ENCODE measurements at places on chromosomes 7 and 10.

- no peak for DNase-seq
These were observed 90.1 kb downstream of the TEX36 start for GRCh38 chr10:125592897-125593296.

DNA sequence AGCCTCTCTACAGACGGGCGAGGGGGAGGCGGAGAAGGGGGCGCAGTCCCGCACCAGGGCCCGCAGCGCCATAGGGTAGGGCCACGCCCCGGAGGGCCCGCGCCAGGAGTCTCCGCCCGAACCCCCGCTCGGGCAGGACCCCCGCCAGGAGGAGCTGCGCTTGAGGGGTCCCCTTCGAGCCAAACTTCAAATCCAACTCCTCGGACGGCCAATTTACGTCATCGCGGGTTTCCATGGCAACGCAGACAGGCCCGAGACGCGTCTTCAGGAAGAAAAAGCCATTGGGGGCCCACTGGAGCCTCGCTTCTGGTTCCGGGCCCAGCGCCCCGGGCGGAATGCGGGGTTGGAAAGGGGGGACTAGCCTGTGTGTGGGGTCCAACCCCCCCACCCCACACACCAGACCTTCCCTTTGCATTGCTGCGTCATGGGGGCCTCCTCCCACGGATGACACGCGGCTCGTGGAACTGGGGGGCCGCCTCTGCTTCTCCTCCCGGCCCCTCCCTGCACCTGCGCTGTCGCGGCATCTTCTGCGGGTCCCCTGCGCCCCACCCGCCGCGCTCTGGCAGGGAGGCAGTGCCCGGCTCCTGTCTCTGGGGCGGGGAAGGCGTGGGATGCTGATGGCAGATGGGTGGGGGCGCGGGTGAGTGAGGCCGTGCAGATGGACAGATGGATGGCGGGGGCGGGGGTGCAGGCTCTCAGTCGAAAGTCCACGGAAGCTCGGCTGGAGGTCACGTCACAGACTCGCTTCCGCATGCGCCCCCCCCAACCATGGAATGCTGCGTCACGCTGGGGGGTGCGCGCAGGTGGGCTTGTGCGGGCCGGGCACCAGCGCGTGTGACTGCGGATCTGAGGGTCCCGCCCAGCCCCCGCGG, 1.2 kb downstream of the CALY start:
- peak; percentile 67 for DNase-seq

- no peak for DNase-seq
These were observed 242.9 kb upstream of the CXCL12 start for GRCh38 chr10:44627591-44628354.

DNA sequence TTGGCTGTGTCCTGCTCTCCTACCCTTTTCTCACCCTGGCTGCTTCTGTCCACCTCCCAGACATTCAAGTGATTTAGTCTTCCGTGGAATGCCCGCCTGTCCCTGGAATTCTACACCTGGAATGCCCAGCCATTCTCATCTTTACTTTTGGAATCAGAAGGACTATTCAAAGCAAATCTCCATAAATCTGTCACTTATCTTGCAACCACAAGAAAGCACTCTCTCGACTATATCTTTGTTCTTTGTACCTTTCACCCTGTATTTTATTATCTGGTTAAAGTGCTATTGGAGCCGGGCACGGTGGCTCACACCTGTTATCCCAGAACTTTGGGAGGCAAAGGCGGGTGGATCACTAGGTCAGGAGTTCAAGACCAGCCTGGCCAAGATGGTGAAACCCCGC, 79.3 kb upstream of the KMT2E start:
- no peak for DNase-seq

DNA sequence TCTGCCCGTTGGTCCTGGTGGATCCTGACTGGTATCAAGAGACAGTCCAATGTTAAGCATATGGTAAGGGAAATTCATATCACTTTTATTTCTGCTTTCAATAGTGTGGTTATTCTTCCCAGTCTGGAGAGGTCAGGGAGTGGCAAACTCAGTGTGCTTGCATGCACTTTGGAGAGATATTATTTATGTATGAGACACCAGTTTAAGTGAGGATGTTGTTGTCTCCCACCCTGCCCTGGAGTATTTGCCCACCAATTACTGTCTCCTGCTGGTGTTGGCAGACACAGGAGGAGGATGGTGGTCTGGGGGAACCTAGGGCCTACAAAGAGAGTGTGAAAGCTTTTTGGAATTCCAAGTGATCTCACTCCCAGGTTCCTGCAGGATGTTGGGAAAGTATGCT, 59.7 kb downstream of the OR13A1 start:
- DNase-seq, result no peak

DNA sequence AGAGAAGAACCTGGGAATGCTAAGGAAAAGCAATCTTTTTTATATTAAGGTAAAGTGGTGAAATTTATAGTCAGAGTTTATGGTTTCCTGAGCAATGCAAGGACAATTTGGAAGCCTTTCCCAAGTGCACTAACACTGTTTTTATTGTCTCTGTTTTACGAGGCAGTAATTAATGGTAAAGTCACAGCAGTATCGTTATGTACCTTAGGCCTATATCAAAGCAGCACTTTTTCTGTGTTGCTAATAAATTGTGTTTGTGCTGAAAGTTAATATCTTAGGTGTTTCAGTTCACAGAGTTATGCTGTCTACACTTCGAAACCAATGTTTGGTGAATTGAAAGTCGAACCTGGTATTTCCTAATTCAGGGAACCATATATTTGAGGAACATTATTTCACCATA, 19.2 kb downstream of the OIT3 start:
- no peak for DNase-seq

DNA sequence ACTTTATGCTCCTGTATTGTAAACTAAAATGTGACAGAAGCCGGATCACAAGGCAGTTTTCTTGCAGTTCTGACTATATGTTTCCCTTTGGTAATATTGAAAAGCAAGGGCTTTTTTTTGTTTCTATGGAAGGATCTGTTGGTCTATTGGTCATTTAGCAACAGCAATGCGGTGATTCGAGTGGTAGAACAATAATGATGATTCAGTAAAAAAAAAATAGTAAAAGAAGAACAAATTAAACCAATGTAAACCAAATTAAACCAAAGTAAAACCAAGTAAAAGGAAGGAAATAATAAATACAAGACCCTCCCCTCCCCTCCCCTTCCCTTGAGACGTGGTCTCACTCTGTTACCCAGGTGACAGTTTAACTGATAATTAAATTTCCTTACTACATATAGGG, 17.8 kb upstream of the CCNY start:
- no peak for DNase-seq

- DNase-seq, result peak; percentile 22
These were observed 51.0 kb upstream of the NKX6-2 start for GRCh38 chr10:132836832-132837540.

GRCh38 chr10:81479316-81479715, 395.7 kb upstream of the NRG3 start:
- DNase-seq, result no peak

- no peak for DNase-seq
These were observed 101.4 kb downstream of the INSYN2A start for GRCh38 chr10:127094984-127095383.

GRCh38 chr7:132029369-132030085, 473.1 kb upstream of the PODXL start:
- DNase-seq, result no peak

GRCh38 chr10:78807504-78808203, 261.1 kb upstream of the ZMIZ1 start:
- DNase-seq, result no peak

Data from stimulated activated CD4-positive, alpha-beta T cell treated with anti-CD3 and anti-CD28 coated beads, Interleukin-4, amount 100 ng/mL, for 4 hours (primary cell).